Cerebellar nuclear complex (tissue), 1 donor: ENCODE measurements at places on chromosomes 11 and 22.

DNA sequence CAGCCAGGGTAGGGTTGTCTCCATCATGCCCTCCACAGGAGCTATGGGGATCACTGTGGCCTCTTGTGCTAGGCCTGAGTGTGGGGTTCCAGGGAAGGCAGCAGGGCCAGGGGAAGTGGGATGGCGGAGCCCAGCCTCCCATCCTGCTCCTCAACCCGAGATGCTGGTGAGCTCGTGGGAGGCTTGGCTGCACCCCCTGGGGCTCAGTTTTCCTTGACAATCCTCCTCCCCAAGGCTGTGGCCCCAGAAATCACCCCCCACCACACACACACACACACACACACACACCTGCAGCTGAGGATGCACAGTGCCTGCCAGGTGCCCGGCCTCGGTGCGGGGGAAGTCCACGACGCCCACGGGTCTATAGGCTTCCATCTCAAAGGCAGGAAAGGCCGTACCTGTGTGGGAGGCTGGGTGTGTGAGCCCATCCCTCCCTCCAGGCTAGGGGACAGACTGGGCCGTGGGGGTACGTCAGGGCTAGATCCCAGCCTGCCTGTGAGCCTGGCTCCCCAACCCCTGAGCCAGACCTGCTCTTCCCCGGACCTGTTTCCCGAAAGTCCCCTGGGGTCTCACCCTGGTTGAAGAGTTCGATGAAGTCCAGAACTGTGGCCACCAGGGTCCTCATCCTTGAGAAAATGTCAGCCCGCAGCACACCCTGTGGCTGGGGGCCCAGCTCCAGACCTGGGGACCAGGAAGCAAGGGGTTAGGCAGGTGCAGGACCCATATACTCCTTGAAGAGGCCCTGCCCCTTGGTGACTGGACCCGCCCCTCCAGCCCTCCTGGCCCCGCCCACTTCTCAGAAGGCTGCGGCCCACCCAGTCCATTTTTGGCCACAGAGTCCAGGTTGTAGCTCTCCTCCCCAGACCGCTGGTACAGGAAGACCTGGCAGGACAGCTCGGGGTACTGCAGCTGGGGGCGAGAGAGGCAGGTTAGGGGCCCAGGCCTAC lies 5.2 kb upstream of the TBX10 start:
- no peak for DNase-seq

GRCh38 chr11:71396548-71397123 lies 51.6 kb downstream of the DHCR7 start:
- DNase-seq: no peak

DNA sequence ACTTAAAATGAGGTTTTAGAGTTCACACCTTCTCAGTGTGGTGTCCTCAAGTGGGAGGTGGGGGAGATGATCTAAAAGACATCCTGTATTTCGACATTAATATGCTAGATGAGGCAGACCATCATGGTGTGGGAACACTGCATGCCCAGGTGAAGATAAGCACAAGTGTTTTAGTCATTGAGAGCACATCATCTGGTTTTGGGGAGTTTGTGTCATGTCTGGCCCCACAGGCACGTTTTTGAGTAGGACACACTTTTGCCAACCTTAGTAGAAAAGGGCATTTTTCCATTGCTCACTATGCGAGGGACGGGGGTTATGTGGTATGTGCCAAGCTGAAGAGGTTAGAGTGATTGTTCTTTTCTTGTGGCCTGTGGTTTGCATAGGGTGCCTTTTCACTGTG lies 189.3 kb downstream of the DBX1 start:
- DNase-seq: no peak

DNA sequence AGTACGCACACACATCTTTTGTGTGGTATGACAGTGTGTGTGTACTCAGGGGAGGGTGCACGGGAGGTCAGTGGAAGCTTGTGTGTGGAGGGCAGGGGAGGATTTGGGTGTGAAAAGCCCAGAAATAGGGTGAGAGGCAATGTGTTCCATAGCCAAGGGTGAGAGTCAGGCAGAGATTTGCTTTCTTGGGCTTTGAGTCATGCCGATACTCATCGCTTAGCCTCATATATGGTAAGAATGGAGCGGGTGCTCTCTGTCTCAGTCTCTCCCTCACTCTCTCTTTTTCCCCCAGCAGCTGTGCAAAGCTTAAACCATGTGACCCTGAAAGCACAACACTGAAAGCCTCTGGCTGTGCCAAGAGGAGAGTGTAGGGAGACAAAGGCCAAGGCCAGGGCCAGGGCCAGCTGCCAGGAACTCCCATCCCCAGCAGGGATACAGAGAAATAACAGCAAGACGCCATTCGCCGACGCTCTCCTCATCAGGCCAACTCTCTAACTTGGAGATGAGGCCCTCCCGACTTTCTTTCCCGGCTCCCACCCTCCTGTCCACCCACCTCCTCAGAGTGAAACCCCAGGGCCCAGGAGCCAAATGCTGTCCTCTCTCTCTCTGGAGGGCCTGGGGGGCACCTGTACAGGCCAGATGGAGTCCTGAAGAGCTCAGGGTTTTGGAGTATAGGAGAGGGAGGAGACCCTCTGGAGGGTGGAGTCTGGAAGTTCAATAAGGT lies 20.3 kb upstream of the MICAL3 start:
- DNase-seq: no peak

GRCh38 chr11:106021181-106021966 lies 666 bp downstream of the MSANTD4 start:
- no peak for DNase-seq
